ENCODE measurements at places on chromosomes 12 and 14. TPM values are rescaled to one million over a fixed set of nuclear protein-coding genes. Genes with fewer than 3 reads are reported as not detected.
A peak's percentile ranks its signal among the peaks of the same experiment; 100 is the strongest.

DNA sequence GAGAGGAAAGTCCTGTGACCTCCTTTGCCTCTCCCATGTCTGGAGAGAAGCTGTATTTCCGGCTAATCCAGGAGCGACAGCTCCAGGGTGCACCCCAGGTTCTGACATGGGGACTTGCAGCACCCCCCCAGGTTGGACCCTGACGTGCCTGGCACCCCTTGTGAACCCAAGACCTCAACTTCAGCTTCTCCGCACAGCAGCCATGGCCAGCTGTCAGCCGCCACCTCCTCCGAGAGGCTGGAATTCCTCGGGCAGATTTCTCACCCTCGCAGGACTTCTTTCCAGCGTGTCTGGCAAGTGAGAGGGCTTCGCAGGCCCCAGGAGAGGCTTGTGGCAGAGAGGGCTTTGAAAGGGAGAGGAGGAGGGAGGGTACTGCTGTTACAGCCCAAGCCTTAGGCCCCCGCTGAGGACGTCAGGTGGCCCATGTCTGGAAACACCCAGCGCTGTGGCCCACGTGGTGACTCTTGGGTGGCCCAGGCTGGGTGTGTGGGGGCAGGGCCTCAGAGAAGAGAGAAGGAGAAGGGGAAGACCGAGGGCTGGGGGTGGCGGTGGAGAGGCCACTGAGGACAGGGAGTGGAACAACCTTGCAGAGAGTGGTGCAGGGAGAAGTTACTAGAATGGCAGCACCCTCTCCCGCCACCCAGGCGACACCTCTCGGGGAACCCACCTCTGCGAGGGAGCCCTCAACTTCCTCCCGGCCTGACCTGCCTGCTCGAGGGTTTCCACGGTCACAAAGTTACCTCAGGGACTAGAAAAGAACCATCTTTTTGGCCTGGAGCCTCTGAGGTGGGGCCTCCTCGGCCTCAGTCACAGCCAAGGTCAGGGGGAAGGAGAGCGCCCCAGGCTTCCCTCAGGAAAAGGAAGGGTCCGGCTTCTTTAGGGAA, 11.7 kb upstream of the RPS6KL1 start:
- DNase-seq = no peak

GRCh38 chr14:37343307-37344094, 145.8 kb downstream of the MIPOL1 start:
- DNase-seq = no peak

DNA sequence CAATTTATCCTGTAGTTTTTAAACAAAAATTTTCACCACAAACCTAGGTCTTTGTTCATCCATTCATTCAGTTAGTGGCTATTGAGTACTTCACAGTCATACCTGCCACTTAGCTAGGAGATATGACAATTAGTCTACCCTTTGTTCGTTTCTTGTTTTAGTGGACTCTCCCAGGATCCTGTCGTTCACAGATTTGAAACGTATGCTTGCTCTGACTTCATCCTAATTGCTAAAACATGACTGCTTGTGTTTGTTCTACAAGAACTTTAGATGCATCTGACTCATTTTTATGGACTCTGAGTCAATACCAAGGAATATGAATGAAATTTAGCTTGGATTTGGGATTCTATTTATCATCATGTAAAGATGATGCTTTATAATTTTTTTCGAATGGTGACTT, 69.5 kb downstream of the TBC1D30 start:
- DNase-seq = no peak

- DNase-seq = no peak
Observed at GRCh38 chr12:31368666-31369361, 42.9 kb upstream of the SINHCAF start.

DNA sequence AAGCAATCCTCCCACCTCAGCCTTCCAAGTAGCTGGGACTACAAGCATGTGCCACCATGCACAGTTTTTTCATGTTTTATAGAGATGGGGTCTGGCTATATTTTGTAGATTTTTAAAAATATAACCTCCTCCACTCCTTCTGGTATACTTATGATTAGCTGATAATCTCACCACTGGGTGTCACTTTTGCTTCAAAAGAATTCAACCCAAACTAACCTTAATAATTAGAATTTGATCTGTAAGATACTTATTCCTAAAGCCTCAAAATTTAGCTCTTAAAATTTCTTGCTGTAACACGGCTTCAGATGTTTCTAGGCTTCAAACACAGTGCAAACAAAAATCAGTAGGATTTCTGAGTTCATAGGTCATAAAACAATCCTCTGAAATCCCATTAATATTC, 130.3 kb downstream of the CEP83 start:
- no peak for DNase-seq

DNA sequence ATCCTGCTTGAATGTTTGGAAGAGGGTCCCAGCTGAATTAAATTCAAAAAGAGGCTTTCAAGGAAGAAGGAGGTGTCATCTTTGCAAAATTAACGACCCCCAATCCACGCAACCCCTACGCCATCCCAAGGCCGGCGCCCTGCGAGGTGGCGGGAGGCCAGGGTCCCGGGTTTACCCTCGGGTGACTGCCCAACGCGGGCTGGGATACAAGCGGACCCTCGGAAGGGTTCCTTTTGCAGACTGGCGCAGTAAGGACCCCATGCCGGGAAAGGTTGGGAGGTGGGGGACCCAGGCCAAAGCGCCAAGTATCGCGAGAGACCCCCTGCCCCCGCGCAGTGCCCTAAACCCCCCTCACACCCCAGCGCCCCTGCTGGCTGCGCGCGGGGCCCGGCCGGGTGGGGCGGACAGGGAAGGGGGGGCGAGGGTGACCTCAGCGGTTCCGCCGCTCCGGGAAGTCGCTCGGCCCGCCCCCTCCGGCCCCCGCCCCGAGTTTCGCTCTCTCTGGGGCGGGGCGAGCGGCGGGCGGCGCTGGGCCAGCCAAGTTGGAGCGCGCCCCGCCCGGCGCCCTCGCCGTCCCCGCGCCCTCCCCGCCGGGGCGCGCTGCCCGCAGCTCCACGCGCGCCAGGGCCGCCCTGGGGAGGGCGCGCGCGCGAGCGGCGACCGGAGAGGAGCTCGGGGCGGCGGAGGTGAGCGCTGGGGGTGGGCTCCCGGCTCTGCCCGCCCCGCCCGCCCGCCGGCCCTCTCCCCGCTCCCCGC, 708 bp upstream of the ZBTB42 start:
- DNase-seq = peak; percentile 73

GRCh38 chr12:503111-503761, 43.5 kb downstream of the B4GALNT3 start:
- DNase-seq = no peak

- DNase-seq = no peak
Observed at GRCh38 chr14:89624500-89625156, 207.6 kb upstream of the FOXN3 start.

- DNase-seq = no peak
Observed at GRCh38 chr12:22223356-22223755, 111.2 kb downstream of the ST8SIA1 start.

DNA sequence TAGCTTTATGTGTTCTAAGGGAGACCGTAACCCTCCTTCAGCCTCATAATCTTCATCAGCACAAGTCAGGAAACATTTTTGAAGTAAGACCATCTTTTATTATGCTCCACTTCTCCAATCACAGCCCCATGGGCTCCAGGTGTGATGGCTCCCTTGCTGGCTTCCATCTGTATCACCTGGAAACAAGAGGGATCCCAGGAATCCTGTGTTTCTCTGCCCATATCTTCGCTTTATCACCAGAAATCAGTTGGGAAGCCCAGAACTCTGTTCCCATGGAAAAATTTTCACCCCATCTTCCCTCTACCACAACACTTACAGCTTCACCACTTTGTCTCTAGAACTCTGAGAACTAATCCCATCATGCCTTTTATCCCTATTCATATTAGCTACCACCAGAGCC, 68.3 kb downstream of the METTL25 start:
- DNase-seq = no peak

GRCh38 chr14:20387576-20387975, 25.7 kb downstream of the TEP1 start:
- DNase-seq = no peak

GRCh38 chr12:43816168-43816567, 10.1 kb upstream of the TWF1 start:
- no peak for DNase-seq

GRCh38 chr12:91098461-91098860, 12.8 kb downstream of the LUM start:
- no peak for DNase-seq

DNA sequence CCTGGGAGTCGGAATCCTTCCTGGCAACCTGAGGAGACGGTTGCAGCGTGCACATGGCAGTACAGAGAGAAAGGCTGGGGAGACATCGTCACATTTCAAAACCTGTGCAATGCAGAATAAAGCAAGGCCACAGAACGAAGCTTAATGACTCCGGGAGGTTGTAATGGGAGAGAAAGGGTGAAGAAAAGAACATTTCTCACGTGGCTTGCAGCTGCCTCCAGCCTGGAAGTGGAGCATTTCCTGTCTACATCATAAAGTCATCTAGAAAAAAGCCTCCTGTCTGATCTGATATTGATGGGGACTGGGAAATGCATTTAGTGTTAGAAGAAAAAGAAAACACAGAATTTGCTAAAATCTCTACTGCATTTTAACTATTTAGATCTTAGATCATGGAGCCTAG, 209.3 kb downstream of the TMEM132C start:
- no peak for DNase-seq

- DNase-seq = no peak
Observed at GRCh38 chr12:116222358-116222757, 55.1 kb downstream of the MED13L start.

- DNase-seq = no peak
Observed at GRCh38 chr12:34335819-34336262, 313.5 kb downstream of the ALG10 start.

DNA sequence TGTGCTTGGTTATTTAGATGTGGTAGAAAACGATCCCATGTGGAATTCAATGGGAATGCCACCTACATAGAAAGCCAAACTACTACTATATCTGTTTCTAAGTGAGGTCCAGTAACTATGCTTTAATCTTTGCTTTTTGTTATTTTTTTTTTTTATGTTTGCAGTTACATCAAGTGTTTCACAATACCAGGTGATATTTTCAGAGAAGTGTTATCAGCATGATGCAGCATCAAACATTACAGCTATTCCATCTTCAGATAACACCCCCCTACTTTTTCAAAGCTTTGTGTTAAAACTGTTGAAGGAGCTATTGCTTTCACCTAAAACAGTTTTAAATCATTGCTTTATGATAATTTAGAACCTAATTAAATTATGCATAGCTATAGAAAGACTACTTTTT, 163.8 kb upstream of the SLC16A7 start:
- no peak for DNase-seq

GRCh38 chr14:78425330-78425729, 255.2 kb downstream of the NRXN3 start:
- no peak for DNase-seq

DNA sequence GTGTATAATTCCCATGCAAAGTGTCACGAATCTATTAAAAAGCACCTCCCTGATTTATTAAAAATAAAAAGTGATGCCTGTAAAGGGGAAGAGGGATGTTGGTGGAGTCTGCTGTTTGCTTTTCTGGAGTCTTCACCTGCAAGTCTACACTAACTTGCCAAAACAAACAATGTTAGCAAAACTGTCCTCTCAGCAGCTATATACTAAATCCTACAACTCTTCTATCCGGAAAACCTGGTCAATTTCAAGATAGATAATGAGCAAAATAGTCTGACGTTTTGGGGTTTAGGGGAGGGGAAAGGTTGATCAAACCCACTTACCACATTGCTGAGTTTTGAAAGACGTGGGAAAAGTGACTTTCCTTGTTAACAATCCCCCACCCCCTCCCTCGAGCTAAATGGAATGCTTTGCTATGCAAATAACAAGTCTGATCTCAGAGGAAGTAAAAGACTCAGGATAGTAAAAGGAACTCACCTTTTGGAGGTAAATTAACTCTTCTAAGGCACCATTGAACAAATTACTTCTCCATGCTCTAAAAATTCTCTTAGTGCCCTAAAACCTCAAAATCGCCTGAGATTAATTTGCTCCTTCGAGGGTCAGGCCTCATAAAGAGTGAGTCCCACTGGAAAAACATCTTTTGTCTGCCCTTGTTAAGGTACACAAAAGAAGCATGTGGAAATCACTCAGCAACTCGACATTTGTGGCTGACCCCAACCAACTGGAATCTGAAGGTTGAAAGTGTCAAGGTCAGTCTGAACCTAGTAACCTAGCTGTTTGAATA, 13.5 kb downstream of the BMP4 start:
- no peak for DNase-seq

DNA sequence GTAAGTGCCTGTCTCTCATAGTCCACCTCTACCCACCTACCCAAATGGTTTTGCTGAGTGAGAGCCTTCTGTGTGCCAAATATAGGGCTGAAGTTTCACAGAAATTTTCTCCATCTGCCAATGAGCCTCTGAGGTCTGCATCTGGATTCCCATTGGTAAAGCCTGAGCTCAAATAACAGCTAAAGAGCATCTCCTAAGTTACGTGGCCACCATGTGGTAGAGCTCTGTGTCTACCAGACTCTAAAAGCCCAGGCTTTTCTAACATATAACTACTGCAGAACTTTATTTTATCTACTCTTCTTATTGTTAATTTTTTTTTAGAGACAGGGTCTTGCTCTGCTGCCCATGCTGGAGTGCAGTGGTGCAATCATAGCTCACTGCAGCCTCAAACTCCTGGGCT, 16.0 kb downstream of the AMDHD1 start:
- DNase-seq = no peak

DNA sequence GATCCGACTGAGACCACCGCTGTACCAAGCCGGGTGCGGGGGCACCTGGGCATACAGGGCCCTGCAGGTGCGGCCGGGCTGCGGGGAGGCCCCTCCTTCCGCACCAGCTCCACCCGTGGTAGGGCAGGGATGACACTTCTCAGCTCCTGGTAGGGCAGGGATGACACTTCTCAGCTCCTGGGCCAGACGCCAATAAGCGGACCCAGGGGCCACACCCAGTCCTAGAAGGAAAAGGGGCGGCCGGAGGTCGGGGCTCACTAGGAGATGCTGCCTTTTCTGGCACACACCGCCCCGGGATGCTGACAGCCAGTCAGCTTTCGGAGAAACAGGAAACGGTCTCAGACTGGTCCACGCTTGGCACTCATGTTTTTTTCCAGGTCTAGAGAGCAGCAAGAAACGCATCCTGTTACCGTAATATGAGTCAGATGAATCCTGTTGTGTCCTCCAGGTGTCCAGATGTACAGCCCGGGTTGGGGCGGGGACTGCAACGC, 34.8 kb downstream of the NFKBIA start:
- no peak for DNase-seq

TXNDC16 gene
- total RNA-seq = 5.2 TPM

PDE3A gene
- 0.07 TPM for total RNA-seq

KCNC2 gene
- total RNA-seq = not detected

IFNG gene
- 46.3 TPM for total RNA-seq

CLEC1B gene
- total RNA-seq = not detected

PTHLH gene
- not detected for total RNA-seq

TMCC3 gene
- 0.05 TPM for total RNA-seq

CCDC88C gene
- 95.3 TPM for total RNA-seq

KRT7 gene
- total RNA-seq = 4.2 TPM

OR4E2 gene
- total RNA-seq = not detected

BIN2 gene
- total RNA-seq = 45.8 TPM

LTB4R gene
- total RNA-seq = 11.9 TPM

ARF3 gene
- 135 TPM for total RNA-seq

FICD gene
- 5.8 TPM for total RNA-seq

WSB2 gene
- 84.2 TPM for total RNA-seq

LPAR5 gene
- total RNA-seq = 4.1 TPM

KIF5A gene
- total RNA-seq = 3.4 TPM
